HepG2 (cell line): ENCODE measurements at places on chromosomes 3 and 15.
A peak's percentile ranks its signal among the peaks of the same experiment; 100 is the strongest.

DNA sequence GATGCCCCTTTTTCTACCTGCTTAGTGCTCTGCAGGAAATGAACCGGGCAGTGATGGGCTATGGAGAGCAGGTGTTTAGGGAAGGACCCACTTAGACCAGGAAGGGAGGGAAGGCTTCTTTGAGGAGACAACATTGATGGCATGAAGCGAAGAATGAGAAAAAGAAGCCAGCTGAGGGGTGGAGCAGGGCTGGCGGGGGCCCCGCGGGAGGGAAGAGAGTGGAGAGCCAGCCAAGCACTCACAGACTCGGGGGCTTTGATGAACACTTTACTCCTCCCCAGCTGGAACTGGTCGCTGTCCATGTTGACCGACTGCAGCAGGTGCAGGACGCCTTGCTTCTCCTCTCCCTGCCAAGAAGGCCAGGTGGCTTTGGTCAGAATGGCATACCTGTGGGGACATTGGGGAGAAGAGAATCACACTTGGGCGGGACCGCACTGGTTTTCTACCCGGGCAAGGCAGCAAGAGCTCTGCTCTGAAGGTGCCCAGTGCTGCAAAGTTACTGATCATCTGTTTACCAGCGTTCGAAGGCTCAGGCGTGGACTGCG, 28.4 kb upstream of the LDHAL6B start:
- DNase-seq, result no peak

- DNase-seq, result no peak
These were observed 311.5 kb downstream of the THSD4 start for GRCh38 chr15:71426792-71427191.

DNA sequence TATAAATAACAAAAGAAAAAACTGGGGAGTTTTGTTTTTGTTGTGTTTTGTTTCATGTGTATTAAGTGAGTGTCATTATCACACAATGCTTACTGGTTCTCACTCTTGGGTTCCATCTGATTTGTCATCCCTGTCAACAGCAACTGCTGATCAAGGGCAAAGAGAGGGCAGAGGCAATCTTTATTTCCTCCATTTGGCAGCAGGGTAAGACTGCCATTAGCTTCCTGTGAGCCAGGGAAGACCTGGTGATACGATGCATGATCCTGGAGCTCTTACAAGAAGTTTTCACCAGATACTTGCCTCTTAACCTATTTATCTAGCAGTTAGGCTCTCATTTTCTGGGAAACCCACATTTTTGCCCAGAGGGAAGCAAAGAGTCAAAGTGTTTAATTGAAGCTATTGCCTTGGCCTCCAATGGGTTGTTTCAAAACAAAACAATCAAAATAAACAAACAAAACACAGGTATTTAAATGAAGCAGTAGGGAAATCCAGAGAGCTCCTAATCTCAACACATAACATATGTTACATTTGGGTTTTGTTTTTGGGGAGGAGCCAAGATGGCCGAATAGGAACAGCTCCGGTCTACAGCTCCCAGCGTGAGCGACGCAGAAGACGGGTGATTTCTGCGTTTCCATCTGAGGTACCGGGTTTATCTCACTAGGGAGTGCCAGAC, 529.8 kb downstream of the MAGI1 start:
- no peak for DNase-seq

DNA sequence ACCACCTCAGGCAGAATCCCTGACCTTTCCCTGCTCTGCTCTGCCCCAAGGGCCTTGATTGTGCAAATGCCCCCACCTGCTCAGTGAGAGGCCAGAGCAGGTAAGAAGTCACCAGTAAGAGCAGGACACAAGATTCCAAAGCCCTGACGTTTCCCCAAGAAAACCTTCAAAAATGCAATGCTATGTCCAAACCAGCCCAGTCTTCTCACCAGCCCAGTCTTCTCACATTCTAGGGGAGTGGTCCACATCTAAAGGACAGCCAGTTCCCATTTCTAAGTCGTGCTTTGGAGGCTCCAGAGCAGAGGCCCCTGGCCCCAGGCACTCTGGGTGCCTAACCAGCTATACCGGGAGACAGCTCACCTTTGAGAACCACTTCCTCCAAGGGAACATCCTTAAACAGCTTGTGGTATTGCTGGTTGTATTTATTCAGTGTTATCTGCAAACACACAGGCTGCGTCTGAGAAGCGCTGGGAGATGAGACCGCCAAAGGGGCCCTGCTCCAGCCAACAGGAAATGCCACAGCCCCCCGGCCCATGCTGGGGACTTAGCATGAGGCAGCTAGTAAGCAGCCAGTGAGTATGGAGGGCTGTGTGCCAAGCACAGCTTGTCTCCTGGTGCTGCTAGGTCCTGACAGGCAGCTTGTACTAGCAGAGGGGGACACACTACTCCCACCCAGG, 29.3 kb downstream of the GRAMD2A start:
- DNase-seq, result no peak

GRCh38 chr3:112847692-112848091, 1.0 kb upstream of the CD200R1L start:
- no peak for DNase-seq

DNA sequence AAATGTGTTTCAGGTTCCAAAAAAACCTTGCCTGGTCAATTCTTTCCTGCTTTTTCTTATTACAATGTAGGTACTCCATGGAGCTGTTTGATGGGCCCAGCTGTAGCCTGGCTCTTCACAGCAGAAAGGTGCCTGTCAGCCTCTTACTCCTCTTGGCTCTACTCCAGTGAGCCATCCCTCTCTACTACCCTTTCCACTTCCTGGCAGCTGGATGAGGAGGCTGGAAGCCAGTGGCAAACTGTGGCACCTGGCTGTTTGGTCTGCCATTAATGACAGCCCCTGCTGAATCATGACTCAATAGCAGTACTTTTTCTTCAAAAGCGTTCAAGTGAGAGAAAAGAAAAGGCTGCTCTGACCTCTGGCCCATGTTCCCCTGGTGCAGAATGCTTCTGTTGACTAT, 618.1 kb downstream of the PYDC2 start:
- no peak for DNase-seq

DNA sequence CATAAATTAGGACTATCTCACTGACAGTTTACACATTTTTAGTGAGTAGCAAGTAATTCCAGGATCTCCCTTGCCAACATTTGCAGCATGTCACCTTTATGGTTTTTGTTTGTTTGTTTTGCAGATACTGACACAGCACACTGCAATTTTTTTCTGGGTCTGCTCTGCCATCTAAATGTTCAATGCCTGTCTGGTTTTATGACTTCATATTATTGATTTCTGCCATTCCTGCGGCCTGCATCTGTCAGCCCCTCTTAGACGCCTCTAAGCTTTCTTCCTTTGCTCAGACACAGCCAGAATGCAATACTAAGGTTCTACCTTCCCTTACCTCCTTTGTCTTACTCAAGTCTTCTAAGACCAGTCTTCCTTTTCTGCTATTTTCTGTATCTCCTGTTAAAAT, 321.2 kb upstream of the AZI2 start:
- no peak for DNase-seq

- no peak for DNase-seq
These were observed 121.1 kb downstream of the SHQ1 start for GRCh38 chr3:72727172-72727571.

DNA sequence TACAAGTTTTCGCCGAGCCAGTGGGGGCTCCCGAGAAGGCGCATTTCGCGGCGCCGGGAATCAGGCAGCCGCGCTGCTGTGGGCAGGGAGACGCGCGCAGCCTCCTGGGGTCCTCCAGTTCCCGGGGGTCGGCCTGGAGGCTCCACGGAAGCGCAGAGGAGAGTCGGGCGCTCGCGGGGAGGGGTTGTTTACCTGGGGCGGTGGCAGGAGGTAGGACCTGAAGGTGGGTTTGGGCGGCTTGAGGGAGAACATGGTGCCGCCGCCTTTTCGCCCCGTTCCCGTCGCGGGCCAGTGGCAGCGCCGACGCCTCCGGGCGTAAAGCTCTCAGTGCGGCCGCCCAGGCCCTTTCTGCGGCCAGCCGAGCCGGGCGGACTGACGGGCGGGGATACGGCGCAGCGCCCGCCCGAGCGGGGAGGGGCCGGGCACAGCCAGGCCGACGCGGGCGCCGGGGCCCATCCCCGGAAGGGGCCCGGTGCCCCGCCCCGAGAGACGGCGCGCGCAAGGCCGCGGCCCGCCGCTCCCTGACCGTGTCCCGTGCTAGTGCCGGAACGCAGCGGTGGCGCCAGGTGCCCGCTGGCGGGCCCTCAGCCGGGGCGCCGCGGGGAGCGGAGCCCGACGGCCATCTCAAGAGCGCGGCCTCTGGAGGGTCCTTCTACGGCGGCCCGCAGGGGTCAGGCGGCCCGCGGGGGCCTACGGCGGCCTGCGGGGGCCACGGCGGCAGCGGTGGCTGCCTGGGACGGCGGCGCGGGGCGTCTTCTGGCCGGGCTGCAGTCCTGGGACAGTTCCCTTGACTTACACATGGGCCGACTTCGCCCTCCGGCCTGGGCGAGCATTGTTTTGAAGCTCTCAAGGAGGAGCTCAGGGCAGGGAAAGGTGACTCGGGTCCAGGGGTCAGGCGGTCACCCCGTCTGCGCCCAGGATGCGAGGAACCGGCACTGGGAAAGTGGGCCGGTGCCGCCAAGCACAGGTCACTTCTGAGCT, at the start of gene MTMR10:
TSS of gene MTMR10 (minus strand) at position 374 of the 981 bp plus-strand sequence. CDS start at position 252, 122 bp downstream.
- peak; percentile 48 for DNase-seq

- no peak for DNase-seq
These were observed 959 bp downstream of the TPM1 start for GRCh38 chr15:63043335-63044076.

DNA sequence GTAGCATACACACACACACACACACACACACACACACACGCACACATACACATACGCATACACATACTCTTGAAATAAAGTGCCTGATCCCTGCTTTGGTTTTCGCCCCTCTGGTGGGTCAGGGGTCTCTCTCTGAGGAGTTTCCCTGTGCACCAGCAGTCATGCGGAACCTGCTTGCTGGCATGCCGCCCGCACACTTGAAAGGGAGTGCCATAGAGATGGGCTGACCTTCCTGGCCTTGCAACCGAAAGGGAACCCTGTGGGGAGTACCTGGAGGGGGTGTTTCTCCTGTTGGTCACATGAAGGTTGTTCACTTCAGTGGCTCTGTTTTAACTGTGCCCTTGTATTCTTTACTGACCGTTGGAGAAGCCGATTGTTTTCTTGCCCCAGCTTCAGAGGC, 752.3 kb downstream of the NR2F2 start:
- no peak for DNase-seq

DNA sequence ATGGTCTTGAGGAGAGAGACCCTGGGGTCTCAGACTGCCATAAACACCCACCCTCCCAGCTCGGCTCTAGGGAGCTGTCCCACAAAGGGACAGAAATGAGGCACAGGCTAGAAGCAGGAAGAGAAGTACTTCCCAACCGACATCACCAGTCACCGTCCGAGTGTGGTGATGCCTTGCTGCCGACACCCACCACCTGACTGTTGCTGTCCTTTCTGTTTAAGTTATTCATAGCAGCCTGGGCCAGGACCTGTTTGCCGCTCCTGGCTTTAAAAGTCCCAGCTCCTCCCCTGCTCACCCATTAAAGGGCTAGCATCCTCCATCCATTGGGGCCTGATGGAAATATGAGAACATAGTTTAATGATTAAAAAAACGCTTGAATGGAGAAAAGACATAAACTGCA, 13.2 kb upstream of the SPG11 start:
- no peak for DNase-seq

- no peak for DNase-seq
These were observed 136.7 kb downstream of the GBE1 start for GRCh38 chr3:81624756-81625155.

GRCh38 chr3:187000711-187001151, 70.4 kb downstream of the ST6GAL1 start:
- no peak for DNase-seq

- no peak for DNase-seq
These were observed 73.0 kb downstream of the ISG20 start for GRCh38 chr15:88711806-88712205.

DNA sequence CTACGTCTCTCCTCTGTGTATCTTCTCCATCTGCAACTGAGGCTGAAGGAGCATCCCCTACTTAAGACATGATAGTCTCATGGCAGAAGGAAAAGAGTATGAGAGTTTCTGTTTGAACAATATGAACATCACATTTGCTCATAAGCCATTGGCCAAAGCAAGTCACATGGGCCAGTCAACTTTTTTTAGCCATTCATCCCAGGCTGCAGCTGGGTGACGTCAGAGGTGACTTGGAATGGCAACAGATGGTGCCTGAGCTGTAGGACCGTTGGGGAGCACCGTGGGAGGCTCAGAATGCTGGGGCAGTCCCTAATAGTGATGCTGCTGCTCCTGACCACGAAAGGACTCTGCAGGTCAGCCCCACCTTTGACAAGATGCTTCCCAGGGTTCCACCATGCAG, 58.7 kb downstream of the CRTC3 start:
- DNase-seq, result no peak

GRCh38 chr3:178537122-178537705, 978 bp downstream of the KCNMB2 start:
- no peak for DNase-seq

- DNase-seq, result peak; percentile 28
These were observed 1038.5 kb upstream of the NR2F2 start for GRCh38 chr15:95291898-95292472.

DNA sequence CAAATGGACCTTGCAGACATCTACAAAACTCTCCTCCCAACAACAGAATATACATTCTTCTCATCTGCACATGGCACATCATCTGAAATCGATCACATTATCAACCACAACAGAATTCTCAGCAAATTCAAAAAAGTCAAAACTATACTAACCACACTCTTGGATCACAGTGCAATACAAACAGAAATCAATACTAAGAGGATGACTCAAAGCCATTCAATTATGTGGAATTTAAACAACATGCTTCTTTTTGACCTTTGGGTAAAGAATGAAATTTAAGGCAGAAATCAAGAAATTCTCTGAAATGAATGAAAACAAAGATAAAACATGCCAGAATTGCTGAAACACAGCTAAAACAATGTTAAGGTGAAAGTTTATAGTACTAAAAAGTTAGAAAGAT, 358.1 kb downstream of the NSUN3 start:
- DNase-seq, result no peak

DNA sequence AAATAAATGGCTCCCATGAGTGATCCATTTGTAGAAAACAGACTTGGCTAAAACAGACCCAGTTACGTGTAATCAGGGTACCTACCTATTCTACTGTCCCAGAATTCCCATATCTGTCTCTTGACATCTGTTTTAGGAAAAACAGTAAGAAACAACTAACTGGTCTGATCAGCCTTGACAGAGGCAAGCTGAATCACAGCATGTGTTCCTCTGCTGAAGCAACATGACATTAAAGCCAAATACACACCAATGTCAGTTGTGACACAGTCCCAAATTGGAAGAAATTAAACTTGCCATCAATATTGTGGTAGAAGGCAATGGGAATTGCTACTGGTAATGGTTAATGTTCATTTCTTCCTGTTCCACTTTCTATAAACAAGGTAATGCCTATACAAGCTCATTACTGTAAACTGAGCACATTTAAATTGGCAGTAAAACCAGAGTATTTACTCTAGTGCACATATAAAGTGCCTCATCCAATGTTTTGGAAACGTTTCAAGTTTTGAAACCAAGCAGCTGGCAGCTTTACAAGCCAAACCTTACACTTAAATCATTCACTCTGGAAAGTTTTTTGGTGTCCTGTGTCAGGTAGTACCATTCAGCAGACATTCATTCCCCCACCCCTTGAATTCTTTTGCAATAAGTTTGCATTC, 27.0 kb downstream of the ALDH1A2 start:
- no peak for DNase-seq

- no peak for DNase-seq
These were observed 44.5 kb upstream of the MAGEF1 start for GRCh38 chr3:184756151-184757021.

GRCh38 chr15:23877502-23878412, 190.7 kb upstream of the NDN start:
- DNase-seq, result peak; percentile 50

- no peak for DNase-seq
These were observed 159.8 kb upstream of the TSC22D2 start for GRCh38 chr3:150248116-150248887.

- DNase-seq, result no peak
These were observed 468.6 kb downstream of the CNTN6 start for GRCh38 chr3:1561427-1561826.
